Gastrocnemius medialis (tissue), 4 donors: ENCODE measurements at places on chromosomes 1 and 21.

- H3K27ac ChIP-seq = no peak overlapping the region
- peaks cover 11% of the 10 kb centered on the region for H3K4me1 ChIP-seq
- no peaks in the 10 kb centered on the region for H3K27me3 ChIP-seq
- no peak overlapping the region for H3K4me3 ChIP-seq
- DNase-seq = no peak
These were observed 36.1 kb upstream of the PRKACB start for GRCh38 chr1:84107955-84108354.

DNA sequence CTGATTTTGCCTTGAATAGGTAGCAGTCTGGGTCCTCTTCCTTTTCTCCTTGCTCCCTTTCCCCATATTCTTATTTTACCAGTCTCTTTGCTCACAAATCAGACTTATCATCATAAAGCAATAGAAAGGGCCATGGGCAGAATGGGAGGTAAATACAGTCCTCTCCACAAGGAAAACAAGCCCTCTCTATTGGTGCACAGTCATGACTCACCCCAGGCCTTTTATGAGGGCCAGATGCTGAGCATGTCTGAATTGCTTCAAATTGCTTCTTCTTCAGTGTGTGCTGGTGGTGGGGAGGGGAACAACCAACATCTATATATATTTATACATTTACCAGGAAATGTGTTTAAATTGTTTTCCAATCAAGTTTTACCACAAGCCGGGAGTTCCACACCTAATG lies 75.2 kb downstream of the GFI1 start:
- DNase-seq = no peak
- no peak overlapping the region for H3K27ac ChIP-seq
- no peak overlapping the region for H3K4me3 ChIP-seq
- H3K4me1 ChIP-seq = no peaks in the 10 kb centered on the region
- no peaks in the 10 kb centered on the region for H3K27me3 ChIP-seq
- H3K36me3 ChIP-seq = no peaks in the 10 kb centered on the region

DNA sequence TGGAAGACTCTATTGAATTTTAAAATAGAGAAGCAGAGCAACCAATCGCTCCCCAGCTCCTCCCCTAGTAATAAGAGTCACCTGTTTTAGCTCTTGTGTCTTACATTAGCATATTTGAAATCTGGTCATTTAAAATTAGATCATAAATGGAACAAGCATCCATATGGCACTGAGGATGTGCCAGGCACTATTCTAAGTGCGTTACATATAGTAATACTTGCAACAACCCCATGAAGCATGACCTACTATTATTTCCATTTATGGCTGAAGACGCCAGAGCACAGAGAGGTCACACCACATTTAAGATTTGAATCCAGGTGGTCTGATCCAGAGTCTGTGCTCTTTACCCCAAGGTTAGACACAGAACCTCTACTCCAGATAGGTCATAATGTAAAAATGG lies 82.0 kb upstream of the HIVEP3 start:
- H3K27me3 ChIP-seq = no peaks in the 10 kb centered on the region
- no peak for DNase-seq
- H3K4me3 ChIP-seq = no peak overlapping the region
- no peaks in the 10 kb centered on the region for H3K36me3 ChIP-seq
- no peak overlapping the region for H3K27ac ChIP-seq

- no peak overlapping the region for H3K4me3 ChIP-seq
- DNase-seq = no peak
- H3K36me3 ChIP-seq = peaks cover 5% of the 10 kb centered on the region
- peaks cover 13% of the 10 kb centered on the region for H3K4me1 ChIP-seq
- no peaks in the 10 kb centered on the region for H3K27me3 ChIP-seq
These were observed 55.1 kb downstream of the ATP2B4 start for GRCh38 chr1:203681739-203682138.
